Activated CD8-positive, alpha-beta memory T cell treated with anti-CD3 and anti-CD28 coated beads for 1 hour (primary cell): ENCODE measurements at places on chromosomes 1 and 21.

- DNase-seq = no peak
Measured at GRCh38 chr1:43711524-43712386, 4.4 kb downstream of the ST3GAL3 start.

- DNase-seq = no peak
Measured at GRCh38 chr21:18244671-18245463, at the start of gene CHODL. Gene CHODL (plus strand): TSS chr21:18244833. CDS start chr21:18245224, 391 bp downstream.

DNA sequence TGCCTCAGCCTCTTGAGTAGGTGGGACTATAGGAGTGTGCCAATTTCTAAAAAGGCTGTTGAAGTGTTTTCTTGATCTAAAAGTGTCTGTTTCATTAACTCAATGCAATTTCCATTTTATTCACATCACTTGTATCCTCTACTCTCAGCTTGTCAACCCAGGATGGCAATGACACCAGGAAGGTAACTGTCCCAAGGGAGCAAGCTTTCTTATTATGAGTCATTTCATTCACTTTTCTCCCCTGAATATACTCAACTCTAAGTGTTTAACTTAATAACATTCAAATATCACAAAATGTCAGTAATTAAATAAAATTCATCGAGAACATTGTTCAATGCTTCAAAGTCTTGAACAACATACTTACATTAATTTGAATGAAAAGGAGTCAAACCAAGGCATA is 22.9 kb upstream of the GFI1 start:
- no peak for DNase-seq

DNA sequence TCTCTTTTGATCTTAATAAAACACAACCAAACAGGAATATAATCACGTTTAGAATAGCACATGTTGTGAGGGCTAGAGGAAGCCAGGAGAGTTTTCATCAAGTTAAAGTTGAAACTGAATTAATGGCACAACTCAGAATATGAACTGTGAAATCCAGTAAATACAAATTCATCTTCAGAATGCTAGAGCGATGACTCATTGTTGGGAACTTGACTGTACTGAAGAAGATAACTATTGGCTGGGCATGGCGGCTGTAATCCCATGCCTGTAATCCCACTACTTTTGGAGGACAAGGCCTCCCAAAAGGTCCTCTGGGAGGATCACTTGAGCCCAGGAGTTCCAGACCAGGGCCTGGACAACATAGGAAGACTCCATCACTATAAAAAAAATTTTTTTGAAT is 8.8 kb downstream of the SYF2 start:
- no peak for DNase-seq

GRCh38 chr1:94438692-94439276 is 20.6 kb downstream of the ABCD3 start:
- DNase-seq = no peak

- DNase-seq = no peak
Measured at GRCh38 chr1:247435759-247436147, 19.8 kb downstream of the NLRP3 start.

DNA sequence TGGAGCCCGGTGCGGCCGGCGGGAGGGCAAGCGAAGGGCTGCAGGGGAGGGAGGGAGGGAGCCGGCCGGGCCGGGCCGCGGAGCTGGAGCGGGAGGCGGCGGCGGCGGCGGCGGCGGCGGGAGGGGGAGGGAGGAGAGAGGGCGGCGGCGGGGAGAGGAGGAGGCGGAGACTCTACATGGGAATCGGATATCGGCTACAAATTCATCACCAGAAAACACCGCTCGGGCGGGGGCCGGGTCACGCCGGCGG is at the start of gene AKT3:
TSS of gene AKT3 (minus strand) at position 42 of the 250 bp plus-strand sequence. CDS start 7,073 bp downstream, outside the sequence.
- DNase-seq = no peak

DNA sequence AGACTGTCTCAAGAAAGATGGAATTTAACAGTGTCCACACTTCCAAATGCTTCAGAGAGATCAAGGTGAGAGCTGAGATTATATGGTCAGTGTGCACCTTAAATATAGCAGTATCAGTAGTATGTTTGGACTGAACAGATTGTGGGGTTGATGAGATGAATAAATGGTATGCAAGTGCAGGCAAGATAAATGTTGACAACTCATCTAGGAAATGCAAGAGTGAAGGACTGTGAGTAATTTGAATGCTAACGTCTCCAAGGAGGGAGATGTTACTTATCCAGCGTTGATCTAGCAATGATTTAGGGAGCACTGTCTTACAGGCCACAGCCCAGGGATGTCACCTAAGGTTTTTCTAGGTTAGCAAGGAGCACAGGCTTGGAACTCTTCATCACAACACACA is 170.7 kb upstream of the GALNT2 start:
- DNase-seq = no peak

GRCh38 chr1:193674292-193674944 is 488.0 kb upstream of the B3GALT2 start:
- no peak for DNase-seq

- no peak for DNase-seq
Measured at GRCh38 chr1:47611992-47612391, 174.1 kb downstream of the FOXD2 start.

DNA sequence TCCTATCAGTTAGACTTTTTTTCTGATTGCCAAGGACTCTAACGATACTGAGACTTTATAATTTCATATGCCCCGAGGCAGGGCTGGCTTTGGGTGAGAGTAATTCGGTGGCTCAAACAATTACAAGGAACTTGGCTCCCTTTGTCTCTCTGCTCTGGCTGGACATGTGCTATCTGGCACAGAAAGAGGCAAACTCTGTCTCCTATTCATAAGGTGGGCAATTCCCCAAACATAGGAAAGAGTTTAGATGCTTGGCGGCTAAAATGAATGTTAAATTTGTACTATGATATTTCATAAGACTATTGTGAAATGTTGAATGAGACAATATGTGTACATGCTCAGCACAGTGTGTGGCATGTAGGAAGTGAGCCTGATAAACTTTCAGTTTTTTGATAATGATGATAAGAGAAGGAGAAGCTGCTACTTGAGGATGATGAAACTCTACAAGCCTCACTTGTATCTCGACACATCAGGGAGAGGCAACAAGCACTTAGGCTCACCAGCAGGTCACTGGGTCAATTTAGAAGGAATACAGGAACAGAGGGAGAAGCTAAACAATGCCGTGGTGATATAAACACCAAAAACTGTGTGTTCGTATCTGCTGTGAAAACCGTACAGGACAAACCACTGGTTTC is 12.6 kb upstream of the NTPCR start:
- DNase-seq = no peak

- DNase-seq = no peak
Measured at GRCh38 chr1:64839732-64840405, 95.0 kb downstream of the RAVER2 start.

- no peak for DNase-seq
Measured at GRCh38 chr1:109613361-109614147, 5.9 kb downstream of the GNAT2 start.

- no peak for DNase-seq
Measured at GRCh38 chr1:210814382-210815123, 319.4 kb downstream of the KCNH1 start.
